ENCODE measurements at places on chromosomes 1 and 21. TPM values are rescaled to one million over a fixed set of nuclear protein-coding genes. Genes with fewer than 3 reads are reported as not detected.

Gene SIK1
- total RNA-seq = 9.8 TPM

Gene ACTA1
- not detected for total RNA-seq

Gene WNT4
- total RNA-seq = 0.29 TPM

Gene PDC
- not detected for total RNA-seq

Gene LCE1C
- not detected for total RNA-seq

Gene PEAR1
- 7.8 TPM for total RNA-seq

Gene OR2L5
- total RNA-seq = not detected

Gene RIT1
- 26.4 TPM for total RNA-seq

Gene TFF3
- not detected for total RNA-seq

Gene TEDDM1
- total RNA-seq = not detected

Gene C1orf210
- total RNA-seq = not detected

Gene COL8A2
- 0.16 TPM for total RNA-seq

Gene BATF3
- 31.4 TPM for total RNA-seq

Gene PAQR7
- 3.9 TPM for total RNA-seq

Gene UBL4B
- total RNA-seq = not detected

Gene DR1
- 37.5 TPM for total RNA-seq

Gene DMRTA2
- total RNA-seq = 0.15 TPM

Gene CFAP45
- total RNA-seq = 1.5 TPM

Gene MYCL
- 1.4 TPM for total RNA-seq

Gene C8B
- total RNA-seq = not detected

Gene KCNK2
- total RNA-seq = 0.22 TPM

Gene SYT14
- 0.05 TPM for total RNA-seq

Gene MORC3
- 9.6 TPM for total RNA-seq

Gene C1orf116
- total RNA-seq = 2.5 TPM

Gene KISS1
- 0.47 TPM for total RNA-seq

Gene BLACAT1
- not detected for total RNA-seq

Gene CCDC30
- 0.80 TPM for total RNA-seq

Gene C1orf167
- total RNA-seq = not detected

Gene GSTM4
- 9.5 TPM for total RNA-seq

Gene FCAMR
- 0.08 TPM for total RNA-seq

Gene LYPD8
- total RNA-seq = not detected

Gene ETV3L
- not detected for total RNA-seq

Gene LCE1A
- total RNA-seq = not detected

Gene LYSMD1
- total RNA-seq = 6.5 TPM

Gene RPE65
- not detected for total RNA-seq

Gene PRAMEF1
- not detected for total RNA-seq

Gene FABP3
- total RNA-seq = not detected

Gene MRPS14
- total RNA-seq = 26.6 TPM

Gene TACSTD2
- total RNA-seq = not detected

Gene BNIPL
- not detected for total RNA-seq

Gene TRIM17
- total RNA-seq = not detected

Gene VSIG8
- total RNA-seq = 0.06 TPM

Gene RNPEP
- 88.4 TPM for total RNA-seq

Gene CRYZ
- total RNA-seq = 61.9 TPM

Gene KRTAP13-2
- total RNA-seq = not detected

Gene RGS13
- total RNA-seq = not detected

Gene CD48
- total RNA-seq = not detected

Gene PGLYRP3
- total RNA-seq = not detected

Gene ATP6V1G3
- not detected for total RNA-seq

Gene FYB2
- total RNA-seq = not detected

Gene CD52
- total RNA-seq = not detected

Gene SH2D1B
- 0.15 TPM for total RNA-seq

Gene NID1
- 7.6 TPM for total RNA-seq

Gene LYPLA2
- 61.9 TPM for total RNA-seq

Measured in A549 treated with DMSO at 1 μM for 4 hours (cell line).